Stimulated activated CD8-positive, alpha-beta memory T cell treated with anti-CD3 and anti-CD28 coated beads, Interleukin-4, amount 100 ng/mL, for 1 hour (primary cell): ENCODE measurements at places on chromosomes 4 and X.

DNA sequence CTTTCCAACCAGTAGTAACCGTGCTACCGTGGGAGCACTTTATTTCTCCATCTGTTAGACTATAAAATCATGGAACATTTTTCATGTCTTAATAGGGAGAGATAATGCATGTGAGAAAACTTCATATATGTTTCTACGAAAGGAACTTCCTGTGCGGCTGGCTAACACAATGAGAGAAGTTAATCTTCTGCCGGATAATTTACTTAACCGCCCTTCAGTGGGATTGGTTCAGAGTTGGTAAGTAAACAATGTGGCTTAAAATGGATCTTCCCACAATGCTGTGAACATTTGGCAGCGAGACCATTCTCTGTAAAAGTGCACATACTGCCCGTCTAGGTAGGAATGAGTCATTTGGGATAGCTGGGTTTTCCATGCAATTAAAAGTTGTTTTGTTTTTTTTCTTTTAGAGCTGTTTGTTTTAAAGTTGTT lies 29.6 kb downstream of the PDK3 start:
- DNase-seq = no peak

GRCh38 chrX:153684467-153685155 lies 3.1 kb upstream of the SLC6A8 start:
- no peak for DNase-seq

- DNase-seq = no peak
Measured at GRCh38 chr4:25654031-25654970, 1.4 kb upstream of the SLC34A2 start.

GRCh38 chrX:10098270-10098713 lies 58.5 kb upstream of the CLCN4 start:
- no peak for DNase-seq

- no peak for DNase-seq
Measured at GRCh38 chr4:111639876-111640275, 505.4 kb upstream of the FAM241A start.
